Stimulated activated CD8-positive, alpha-beta memory T cell treated with anti-CD3 and anti-CD28 coated beads, Interleukin-4, amount 100 ng/mL, for 1 hour (primary cell): ENCODE measurements at places on chromosomes 2 and 18.

DNA sequence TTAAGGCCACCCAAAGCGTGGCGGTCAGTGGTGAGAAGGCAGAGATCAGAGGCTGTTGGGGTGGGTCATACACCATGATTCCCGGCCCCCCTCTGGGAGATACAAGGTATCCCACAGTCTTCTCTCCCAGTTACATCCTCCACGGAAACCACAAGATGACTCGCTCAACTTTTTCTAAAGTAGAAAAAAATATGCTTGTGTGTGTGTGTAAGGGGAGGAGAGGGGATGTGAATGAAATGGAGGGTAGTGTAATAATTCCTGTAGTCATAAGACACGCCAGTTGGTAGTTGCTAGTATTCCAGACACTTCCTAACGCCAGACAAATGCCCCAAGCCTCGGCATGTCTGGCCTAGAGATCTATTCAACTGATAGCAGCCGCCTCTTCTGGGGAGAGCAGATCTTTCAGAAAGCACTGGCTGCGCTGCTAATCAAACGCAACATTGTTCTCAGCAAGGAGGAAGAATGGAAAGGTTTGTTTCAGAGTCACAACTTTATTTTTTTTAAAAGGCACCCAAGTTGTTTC, 143.5 kb downstream of the TGIF1 start:
- DNase-seq: no peak

DNA sequence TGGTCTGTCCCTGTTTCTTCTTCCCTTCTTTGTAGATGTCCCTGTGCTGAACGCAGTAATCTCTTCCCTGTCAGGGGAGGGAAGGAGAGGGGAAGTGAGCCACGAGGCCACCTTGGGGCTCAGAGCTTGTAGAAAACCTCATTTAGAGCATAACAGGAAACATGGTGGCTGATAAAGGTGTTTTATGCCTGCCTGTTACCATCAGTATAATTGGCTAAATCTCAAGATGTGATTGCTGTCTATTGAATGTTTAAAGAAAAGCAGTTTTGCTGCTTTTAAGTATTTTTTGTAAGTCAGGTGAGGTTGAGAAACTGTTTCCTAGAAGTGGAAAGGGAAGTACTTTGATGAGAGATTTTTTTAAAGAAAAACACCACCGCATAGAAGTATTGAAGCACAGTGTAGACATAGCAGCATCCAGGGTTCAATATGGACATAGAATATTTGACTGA, 59.7 kb upstream of the PDK1 start:
- no peak for DNase-seq

GRCh38 chr2:226619707-226620106, 179.9 kb downstream of the IRS1 start:
- DNase-seq: no peak

GRCh38 chr2:67613227-67613626, 216.1 kb downstream of the ETAA1 start:
- DNase-seq: no peak

DNA sequence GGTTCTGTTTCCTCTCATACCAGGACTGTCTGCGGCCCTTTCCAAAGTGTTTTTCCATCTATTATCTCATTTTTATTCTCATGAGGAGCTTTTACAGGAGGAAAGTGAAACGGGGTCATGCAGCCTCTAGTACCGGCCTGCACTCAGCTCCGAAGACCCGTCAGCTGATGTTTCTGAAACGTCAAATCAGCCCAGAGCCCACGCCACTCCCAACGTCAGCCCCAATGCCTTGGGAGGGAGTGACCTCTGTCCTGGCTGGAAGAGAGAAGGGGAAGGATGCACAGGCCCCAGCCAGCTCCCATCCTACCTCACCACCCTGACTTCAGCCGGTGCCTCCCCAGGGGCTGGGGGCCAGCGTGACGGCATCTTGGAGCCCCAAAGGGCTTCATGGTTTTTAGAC, 58.5 kb downstream of the ADCY3 start:
- DNase-seq: no peak

GRCh38 chr18:63132819-63133200, 186.8 kb downstream of the BCL2 start:
- no peak for DNase-seq

- no peak for DNase-seq
Observed at GRCh38 chr18:49041435-49042245, 90.9 kb upstream of the SMAD7 start.
